ENCODE measurements at places on chromosomes 3 and 15.

DNA sequence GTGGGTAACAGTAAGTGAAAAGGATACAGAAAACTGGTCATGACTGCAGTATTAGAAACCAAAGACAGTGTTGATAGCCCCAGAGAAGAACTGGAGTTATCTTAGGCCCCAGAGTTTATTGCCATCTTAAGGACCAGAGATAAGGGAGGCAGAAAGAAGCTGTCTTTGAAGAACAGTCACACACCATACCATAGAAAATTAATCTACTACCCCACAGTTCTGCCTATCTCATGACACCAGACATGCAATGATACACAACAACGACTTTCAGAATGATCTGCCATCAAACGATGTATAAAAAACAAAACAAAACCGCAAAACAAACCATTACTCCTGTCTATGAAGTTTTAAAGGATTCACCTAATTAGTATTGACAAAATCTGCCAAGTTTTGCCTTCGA is 9.6 kb downstream of the CPOX start:
- DNase-seq = no peak

GRCh38 chr15:77871852-77872371 is 205.6 kb downstream of the TBC1D2B start:
- peak; percentile 30 for DNase-seq

DNA sequence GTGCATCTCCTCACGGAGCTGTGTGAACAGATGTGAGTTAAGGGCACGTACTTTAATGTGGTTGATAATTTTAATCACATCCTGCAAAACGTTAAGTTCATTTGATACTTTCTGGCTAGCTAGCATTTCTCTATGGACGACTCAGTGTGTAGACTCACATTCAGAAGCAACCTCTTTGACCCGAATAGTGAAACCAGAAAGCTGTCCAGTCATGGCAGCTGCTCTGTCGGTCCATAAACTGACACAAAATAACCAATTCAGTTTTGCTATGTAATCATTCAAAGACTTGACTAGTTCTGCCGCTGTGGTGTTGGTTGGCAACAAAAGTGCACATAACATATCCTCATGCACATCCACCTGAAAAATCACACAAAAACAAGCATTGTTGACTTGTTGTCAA is 3.7 kb upstream of the GFM1 start:
- DNase-seq = no peak

GRCh38 chr3:113753376-113753985 is 6.6 kb downstream of the ATP6V1A start:
- peak; percentile 57 for DNase-seq

GRCh38 chr3:105422645-105423044 is 55.9 kb downstream of the ALCAM start:
- no peak for DNase-seq

DNA sequence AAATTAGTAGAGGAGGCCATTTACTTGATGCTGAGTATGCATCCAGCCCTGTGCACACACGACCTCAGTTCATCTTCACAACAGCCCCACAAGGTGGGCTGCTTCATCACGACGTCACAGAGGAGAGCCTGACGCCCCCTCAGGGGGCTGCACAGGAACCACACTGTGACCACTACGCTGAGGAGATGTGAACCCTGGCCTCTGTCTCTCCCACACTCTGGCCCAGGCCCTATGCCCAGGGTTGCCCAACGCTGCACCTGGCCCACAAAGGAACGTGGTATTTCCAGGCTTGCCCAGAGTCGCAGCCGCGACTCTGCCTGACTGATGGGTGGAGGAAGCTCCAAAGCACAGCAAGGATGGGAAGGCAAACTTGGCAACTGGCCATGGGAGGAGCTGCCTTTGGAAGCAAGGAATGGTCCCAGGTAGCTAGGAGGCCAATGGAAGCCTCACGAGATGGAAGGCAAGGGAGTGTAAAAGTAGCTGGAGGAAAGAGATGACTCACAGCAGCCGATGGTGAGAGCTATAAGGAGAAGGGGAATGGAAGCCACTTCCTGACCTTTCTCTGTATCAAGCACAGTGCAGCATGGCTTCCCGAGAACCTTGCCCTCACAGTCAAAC is 226.0 kb downstream of the KLF13 start:
- no peak for DNase-seq

DNA sequence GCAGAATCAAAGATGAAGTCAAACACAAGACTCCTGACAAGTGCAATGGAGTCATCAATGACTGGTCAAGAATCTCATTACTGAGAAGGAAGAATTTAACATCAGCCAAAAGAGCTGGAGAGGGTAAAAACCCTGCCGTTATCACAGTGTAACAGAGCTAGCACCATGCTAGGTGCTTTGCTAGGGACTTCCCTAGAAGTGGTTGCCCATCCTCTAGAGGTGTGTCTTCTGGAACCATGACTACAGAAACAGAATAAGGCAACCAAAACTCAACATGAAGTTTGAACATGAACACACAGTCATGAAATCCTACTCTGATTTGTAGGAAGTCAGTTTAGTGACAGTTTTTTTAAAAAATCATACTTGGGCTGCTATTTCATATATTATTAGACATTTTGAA is 9.5 kb downstream of the ACAD11 start:
- no peak for DNase-seq

DNA sequence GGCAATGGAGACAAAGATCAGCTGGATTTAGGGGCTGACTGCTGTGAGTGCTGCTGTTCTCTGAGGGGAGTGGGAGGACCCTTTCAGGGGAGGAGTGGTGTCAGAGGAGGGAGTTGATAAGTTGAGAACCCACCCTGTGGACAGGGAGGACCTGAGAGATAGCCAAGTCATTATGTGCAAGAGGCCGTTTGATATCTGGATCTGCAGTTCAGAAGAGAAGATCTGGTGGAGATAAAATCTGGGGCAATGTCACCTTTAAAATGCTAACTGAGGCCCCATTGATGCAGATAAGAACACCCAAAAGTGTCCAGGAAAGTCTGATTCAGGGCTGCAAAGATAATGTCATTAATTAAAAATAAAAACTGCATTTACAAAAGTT is 256.1 kb upstream of the HES1 start:
- no peak for DNase-seq

DNA sequence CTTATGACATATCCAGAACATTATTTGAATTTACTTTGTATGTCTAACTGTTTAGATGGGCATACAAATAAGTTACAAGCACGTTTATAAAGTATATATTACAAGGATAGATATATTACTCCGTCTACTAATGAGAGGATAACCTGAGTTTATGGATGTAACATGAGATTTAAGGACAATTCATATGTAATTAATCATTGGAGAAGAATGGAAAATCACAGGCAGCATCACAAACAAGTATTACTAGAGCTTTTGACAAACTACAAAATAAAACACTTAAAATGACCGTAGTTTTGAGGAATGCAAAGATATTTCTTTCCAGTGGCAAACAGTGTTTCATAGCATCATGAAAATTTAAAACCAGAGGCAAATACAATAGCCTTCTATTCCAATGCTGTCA is 113.8 kb downstream of the ROBO1 start:
- DNase-seq = no peak

GRCh38 chr3:195106418-195106906 is 164.5 kb downstream of the XXYLT1 start:
- peak; percentile 82 for DNase-seq

DNA sequence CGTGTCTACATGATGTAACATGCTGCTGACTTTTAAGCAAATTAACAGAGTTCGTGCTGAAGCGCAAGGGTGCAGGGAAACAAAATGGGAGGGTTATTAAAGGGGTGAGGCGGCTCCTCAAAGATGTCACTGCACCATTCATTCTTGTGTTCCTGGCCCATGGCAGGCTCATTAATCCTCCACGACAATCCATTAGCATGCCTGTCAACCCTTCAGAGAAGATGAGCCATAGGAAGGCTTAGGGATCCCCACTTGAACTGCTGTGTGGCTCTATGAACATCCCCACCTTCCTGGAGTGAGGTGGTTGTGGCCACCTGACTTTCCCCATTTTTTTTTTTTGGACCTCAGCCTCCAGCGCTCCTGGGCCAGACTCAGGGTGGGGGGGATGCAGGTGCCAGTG is 45.8 kb downstream of the IGF1R start:
- peak; percentile 23 for DNase-seq

GRCh38 chr3:106421426-106421825 is 552.6 kb upstream of the CBLB start:
- no peak for DNase-seq

DNA sequence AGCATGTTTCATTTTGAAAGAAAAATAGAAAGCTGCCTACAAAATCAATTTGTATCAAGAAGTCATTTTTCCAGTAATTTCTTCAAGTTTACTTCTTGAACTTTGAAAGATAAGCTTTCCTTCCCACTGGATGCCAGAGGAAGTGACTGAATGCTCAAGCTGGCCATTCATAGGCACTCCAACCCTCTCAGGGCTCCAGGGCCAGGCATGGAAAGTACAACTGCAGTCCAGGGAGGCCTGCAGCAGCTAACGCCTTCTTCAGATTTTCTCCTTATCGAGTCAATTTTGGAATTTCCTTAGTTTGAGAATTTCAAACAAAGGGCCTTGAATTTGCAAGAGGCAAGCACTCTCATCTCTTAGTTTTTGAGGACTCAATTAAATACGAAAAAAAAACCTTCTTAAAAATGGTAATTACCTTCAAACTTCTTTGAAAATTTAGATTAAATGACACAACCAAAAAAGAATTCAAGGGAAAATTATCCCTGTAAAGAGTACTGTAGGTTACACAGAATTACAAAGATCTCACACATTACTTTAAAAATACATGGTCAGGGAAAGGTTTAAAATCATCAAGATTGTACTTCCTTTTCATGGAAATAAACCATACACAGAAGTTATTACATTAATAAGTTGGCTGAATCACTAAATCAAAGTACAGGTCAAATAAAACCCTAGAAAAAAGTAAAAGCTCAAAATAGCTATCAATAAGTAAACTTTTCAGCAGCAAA is 2.5 kb downstream of the UBP1 start:
- peak; percentile 39 for DNase-seq

All from neural progenitor cell (in vitro differentiated cells).